A673 (cell line): ENCODE measurements at places on chromosomes 13 and 19.

DNA sequence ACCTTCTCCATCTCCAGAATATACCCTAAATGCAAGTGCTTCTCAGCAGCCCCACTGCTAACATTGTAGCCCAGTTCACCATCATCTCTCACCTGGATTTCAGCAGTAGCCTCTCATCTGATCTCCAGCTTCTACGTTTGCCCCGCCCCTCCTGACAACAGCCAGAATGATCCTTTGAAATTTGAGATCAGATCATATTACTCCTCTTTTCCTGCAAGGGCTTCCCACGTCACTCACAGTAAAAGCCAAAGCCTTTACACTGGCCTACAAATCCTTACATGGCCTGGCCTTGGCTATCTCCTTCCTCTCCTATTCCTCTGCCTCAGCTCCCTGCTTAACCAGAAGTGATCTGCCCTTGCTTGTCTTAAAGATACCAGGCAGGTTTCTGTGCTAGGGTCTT lies 94.3 kb upstream of the NBEA start:
- no peak for DNase-seq

- DNase-seq, result no peak
Measured at GRCh38 chr19:23287620-23288019, 37.4 kb upstream of the ZNF724 start.

DNA sequence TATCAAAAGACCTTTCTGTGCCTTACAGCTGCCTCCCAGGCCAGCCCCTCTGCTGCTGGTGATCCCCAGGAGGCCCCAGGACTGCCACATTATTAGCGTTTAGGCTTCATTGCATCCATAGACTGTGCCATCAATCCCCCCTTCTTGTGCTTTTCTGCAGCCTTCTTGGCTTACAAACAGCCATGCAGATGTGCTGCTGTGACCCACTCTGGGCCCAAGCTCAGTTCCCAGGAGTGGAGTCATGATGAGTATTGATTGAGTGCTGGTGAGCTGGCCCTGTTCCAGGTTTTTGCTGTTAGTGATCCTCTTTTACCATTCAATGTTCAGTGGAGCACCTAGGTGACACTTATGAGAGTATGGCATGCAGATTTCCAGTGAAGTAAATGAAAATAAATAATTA lies 59.9 kb upstream of the SLAIN1 start:
- DNase-seq, result no peak

DNA sequence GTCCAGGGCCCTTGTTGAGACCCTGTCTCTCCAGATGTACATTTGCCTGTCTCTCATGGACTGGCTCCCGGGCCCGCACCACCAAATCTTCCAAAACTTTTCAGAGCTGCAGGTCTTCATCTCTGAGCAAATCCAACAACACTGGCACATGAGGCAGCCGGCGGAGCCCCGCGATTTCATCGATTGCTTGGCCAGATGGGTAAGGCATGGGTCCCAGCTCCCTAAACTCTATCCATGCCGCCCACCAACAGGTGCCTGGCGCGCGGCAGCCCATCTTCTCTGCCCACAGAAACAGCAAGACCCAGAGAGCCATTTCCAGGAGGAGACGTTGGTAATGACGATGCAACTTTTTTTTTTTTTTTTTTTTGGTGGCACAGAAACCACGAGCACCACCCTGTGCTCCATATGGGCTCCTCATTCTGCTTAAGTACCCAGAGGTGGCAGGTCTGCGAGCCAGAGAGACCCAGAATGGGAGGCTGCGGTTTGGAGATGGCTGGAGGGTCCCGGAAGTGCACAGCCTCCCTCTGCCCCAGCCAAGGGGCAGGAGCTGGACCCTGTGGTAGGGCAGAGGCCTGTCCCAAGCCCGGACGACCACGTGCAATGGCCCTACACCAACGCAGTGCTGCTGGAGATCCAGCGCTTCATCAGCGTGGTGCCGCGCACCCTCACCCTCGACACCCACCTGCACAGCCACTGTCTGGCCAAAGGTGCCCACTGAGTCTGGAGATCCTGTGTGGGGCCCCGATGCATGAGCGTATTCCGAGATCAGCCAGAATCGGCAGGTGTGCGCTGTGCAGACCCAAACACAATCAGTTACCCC lies 22.6 kb downstream of the CYP2F1 start:
- DNase-seq, result no peak

DNA sequence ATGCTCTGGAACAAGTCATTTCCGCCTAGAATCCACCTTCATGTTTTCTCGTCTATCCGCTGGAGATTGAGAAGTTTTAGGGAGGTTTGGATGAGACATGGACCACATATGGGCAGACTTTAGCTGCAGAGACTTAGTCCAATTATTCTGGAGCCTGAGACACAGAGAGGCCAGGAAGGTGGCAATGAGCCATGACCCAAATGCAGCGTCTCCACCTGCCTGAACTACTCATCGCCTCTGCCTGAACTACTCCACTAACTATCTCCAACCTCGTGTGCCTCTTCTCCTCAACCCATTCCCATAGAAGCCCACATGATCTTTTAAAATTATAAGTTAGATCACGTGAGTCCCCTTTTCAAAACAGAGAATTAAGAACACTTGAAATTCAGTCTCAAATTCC lies 5.6 kb downstream of the PLEKHA4 start:
- DNase-seq, result no peak

DNA sequence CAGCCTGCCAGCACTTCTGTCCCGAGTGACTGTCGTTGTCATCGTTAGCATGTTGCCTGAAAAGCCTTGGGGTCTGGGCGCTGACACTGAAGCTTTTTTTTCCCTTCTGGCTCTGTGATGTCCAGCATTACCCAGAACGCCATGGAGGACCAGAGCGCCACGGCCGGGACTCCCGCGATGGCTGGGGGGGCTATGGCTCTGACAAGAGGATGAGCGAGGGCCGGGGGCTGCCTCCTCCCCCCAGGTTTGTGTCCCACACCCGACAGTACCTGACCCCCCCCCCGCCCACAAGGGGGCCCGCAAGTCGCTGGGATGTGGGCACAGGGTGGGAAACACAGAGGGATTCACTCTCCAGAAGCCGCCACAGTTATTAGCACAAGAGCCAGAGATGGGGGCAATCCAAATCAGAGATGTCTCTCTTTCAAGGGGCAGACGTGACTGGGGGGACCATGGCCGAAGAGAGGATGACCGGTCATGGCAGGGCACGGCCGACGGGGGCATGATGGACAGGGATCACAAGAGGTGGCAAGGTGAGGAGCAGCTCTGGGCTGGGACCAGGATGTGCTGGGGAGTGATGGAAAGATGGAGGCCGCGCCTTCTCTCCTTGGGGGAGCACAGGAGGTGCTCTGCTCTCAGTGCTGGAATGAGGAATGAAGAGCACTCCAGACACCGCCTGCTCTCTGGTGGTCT lies 13.2 kb downstream of the MICOS13 start:
- DNase-seq, result no peak

DNA sequence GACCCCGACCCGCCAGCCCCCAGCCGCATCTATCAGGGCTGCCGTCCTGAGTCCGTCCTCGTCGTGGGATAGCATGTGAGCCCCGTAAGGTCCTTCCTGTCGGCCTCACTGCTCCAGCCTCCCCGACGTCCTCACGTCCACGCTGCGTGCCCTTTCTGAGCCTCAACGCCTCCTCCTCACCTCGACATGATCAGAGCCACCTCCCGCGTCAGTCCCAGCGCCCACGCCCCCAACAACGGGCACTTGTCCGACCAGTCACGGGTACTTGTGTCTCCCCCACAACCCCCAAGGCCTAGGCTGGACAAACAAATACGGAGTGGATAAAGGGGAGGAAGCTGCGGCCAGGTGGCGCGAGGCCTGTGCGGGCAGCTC lies 665 bp downstream of the ZNF497 start:
- DNase-seq, result peak; percentile 58

GRCh38 chr13:34951528-34951927 lies 9.5 kb downstream of the NBEA start:
- no peak for DNase-seq

DNA sequence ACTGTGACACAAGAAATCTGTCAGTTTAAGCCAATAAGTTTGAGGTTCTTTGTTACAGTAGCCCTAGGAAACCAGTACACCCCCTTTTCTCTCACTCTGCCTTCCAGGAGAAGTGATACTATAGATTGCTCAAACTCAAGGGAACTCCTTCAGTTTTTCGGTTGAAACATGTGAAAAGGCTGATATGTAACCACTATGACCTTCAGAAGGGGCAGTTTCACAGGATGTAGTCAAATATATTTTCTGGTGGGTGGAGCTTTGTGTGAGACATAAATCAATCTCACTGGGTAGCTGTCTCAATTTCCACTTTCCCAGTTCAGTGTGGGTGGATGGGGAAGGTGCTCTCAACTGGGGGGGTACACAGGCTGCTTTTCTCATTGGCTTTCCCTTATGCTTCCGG lies 41.7 kb downstream of the HTR2A start:
- DNase-seq, result no peak

GRCh38 chr13:109226631-109227030 lies 559.8 kb downstream of the IRS2 start:
- DNase-seq, result no peak

DNA sequence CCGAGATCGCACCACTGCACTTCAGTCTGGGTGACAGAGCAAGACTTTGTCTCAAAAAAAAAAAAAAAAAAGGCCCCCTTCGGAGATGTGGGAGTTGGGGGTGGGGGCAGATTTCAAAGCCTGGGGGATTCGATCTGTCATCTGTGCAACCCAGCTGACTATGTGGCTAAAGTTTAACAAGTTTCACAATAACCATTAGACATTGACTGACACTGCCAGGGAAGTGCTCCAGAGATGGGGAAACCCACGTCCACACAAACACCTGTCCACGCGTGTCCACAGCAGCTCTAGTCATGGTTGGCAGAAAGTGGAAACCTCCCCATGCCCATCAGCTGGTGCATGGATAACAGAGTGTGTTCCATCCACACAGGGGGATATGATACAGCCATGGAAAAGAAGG lies 37.6 kb upstream of the HOMER3 start:
- no peak for DNase-seq

GRCh38 chr13:48775804-48776203 lies 122.1 kb downstream of the CYSLTR2 start:
- peak; percentile 10 for DNase-seq

DNA sequence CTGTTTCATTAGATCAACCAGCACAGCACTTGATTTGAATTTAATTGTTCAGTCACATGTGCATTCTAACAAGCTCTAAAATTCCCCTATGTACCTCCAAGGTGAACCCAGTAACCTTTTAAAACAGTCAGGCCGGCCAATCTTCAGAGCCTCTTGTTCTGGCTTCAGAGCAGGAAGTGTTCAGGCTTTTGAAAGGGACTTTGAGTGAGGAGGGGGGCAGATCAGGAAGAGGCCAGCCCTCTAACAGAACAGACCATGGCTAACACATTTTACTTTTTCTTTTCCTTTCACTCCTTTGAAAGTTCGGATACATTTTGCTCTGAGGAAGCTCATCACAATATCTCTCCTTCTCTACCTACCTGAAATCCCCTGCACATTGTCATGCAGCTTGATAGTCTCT lies 390.3 kb downstream of the TBC1D4 start:
- DNase-seq, result no peak

DNA sequence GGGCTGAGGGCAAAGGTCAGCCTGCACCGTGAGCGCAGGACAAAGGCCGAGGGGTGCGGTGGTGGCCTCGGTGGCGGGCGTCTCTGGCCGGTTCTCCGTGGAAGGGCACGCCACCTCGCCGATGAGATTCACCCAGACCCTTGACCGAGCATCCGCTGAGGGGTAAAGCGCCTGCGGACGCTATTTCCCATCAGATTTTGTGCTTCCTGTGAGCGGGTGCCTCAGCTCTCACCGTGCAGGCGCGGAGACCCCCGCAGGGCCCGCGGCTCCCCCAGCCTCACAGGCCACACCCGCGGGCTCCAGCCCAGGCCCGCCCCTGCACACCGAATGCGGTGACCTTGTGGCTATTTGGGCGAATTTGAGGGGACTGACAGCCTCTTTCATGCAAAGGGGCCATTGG lies 348.0 kb downstream of the TEX29 start:
- no peak for DNase-seq

DNA sequence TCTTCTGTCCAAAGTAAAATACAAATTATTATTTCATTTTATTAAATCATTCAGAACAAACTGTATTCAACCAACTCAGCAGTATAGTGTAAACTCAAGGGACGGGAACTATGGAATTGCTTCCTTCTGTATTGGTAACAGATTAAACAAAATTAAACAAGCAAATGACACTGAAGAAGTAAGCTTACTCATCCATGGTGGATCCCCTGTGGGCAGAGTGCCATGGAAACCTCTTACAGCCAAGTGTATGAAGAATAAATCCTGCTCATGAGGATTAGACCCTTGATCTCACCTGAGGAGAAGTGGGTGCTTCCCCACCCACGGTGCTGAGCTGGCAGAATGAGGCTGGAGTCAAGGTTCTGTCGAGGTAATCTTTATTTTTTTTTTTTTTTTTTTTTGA lies 18.0 kb upstream of the RFXAP start:
- DNase-seq, result no peak

GRCh38 chr19:19115954-19116353 lies 22.3 kb downstream of the TMEM161A start:
- DNase-seq, result peak; percentile 37

- no peak for DNase-seq
Measured at GRCh38 chr13:51067706-51068105, 43.4 kb downstream of the C13orf42 start.

DNA sequence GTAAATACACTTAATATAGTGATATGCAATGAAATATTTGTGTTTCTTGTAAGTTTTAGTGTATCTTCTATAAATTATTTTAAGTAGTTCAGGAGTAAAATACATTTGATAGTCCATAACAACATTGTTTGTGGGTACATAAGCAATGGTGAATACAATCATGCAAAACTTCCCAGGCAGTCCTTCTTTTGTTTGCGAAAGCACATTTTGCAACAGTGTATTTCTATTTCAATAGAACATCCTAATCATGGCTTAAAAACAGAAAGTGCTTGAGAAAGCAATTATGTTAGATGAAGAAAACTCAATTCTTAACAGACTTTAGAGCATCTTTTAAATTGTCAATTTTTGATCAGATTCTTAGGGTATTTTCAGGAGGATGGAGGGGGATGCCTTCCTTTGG lies 155.6 kb downstream of the POSTN start:
- no peak for DNase-seq

- DNase-seq, result no peak
Measured at GRCh38 chr19:48127561-48127960, 16.9 kb upstream of the PLA2G4C start.

GRCh38 chr13:79796136-79796535 lies 315.2 kb downstream of the NDFIP2 start:
- no peak for DNase-seq

GRCh38 chr13:49213539-49213938 lies 6.6 kb upstream of the MLNR start:
- DNase-seq, result no peak

GRCh38 chr19:42421591-42422031 lies 5.6 kb downstream of the LIPE start:
- DNase-seq, result no peak

GRCh38 chr13:97198753-97199152 lies 23.4 kb upstream of the MBNL2 start:
- DNase-seq, result no peak

- peak; percentile 66 for DNase-seq
Measured at GRCh38 chr19:46471116-46471733, at the start of gene PNMA8A. PNMA8A (minus strand) TSS chr19:46471563; CDS start chr19:46471035, 528 bp downstream.
